ENCODE measurements at places on chromosomes 1 and 21.

GRCh38 chr1:86429835-86430234 lies 5.9 kb downstream of the CLCA2 start:
- H3K4me1 ChIP-seq = no peaks in the 10 kb centered on the region
- no peak overlapping the region for H3K4me3 ChIP-seq
- no peak for DNase-seq
- H3K27me3 ChIP-seq = peaks cover 2% of the 10 kb centered on the region
- H3K36me3 ChIP-seq = no peaks in the 10 kb centered on the region

DNA sequence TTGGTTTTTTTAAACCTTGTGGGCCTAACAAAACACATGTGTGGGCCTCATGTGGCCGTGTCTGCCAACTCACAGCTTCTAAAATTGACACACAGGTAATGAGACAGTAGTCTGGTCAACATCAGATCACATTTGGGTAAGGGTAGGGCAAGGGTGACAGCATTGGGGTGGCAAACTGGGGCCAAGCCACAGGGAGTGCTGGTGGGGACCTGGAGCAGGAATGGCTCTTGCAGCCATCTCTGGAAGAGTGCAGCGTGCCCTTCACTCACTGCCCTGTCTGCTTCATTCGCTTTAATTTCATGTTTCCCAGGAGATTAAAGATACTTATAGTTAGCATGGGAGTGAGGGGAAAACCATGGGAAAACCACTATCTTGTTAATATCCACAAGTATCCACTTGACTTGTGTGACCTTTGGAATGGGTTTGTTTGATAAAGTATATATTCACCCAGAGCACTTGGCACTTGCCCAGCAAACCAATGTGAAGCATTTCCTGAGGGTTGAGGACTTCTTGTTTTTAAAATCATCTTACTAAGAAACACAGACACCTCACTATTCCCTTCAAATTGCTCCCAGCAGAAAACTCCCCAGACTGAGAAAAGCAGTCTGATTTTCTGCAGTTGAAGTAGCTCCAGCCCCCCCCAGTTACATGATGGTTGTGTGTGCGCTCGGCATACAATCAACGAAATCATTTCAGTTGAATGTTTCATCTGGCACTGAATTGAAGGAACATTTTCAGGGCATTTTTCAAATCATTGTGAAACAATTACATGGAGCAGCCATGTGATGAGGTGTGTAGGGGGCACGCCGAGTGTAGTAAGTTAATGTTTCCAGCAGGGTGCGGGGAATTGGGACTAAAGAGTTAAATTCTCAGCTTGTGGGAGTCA lies 175.7 kb downstream of the VPS13D start:
- H3K27me3 ChIP-seq = no peaks in the 10 kb centered on the region
- H3K36me3 ChIP-seq = peaks cover 49% of the 10 kb centered on the region
- DNase-seq = no peak
- peaks cover 30% of the 10 kb centered on the region for H3K4me1 ChIP-seq

GRCh38 chr21:46109313-46110221 lies 11.7 kb downstream of the COL6A2 start:
- DNase-seq = peak; percentile 81
- H3K27ac ChIP-seq = no peak overlapping the region
- H3K4me1 ChIP-seq = peaks cover 5% of the 10 kb centered on the region
- no peak overlapping the region for H3K4me3 ChIP-seq
- peaks cover 36% of the 10 kb centered on the region for H3K36me3 ChIP-seq

- H3K4me1 ChIP-seq = no peaks in the 10 kb centered on the region
- no peak overlapping the region for H3K27ac ChIP-seq
- H3K27me3 ChIP-seq = peaks cover 19% of the 10 kb centered on the region
- H3K36me3 ChIP-seq = no peaks in the 10 kb centered on the region
- peak; percentile 57 for DNase-seq
These were observed 275.1 kb downstream of the PTPRU start for GRCh38 chr1:29511436-29511835.

- no peaks in the 10 kb centered on the region for H3K36me3 ChIP-seq
- H3K27ac ChIP-seq = peak overlapping the region; percentile 38
- H3K4me1 ChIP-seq = peaks cover 16% of the 10 kb centered on the region
- DNase-seq = no peak
- no peaks in the 10 kb centered on the region for H3K27me3 ChIP-seq
These were observed 52.9 kb downstream of the OSBPL9 start for GRCh38 chr1:51669816-51670215.

DNA sequence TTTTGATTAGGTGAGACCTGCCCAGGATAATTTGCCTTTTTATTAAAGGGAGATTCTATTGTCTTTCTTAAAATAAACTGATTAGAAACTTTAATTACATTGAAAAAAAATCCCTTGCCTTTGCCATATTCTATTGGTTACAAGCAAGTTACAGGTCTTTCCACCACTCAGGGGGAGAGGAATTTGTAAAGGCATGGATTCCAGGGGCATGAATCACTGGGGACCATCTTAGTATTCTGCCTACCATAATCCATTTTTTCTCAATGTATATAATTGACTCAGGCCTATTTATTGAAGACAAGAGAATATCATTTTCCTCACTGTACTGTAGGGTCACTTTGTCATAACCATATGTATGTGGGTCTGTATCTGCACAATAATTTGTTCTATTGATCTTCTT lies 124.3 kb upstream of the PDE4B start:
- H3K4me1 ChIP-seq = no peaks in the 10 kb centered on the region
- H3K27me3 ChIP-seq = peaks cover 39% of the 10 kb centered on the region
- peaks cover 4% of the 10 kb centered on the region for H3K36me3 ChIP-seq
- no peak overlapping the region for H3K27ac ChIP-seq
- no peak for DNase-seq

- H3K4me1 ChIP-seq = no peaks in the 10 kb centered on the region
- DNase-seq = no peak
- H3K27ac ChIP-seq = no peak overlapping the region
- no peaks in the 10 kb centered on the region for H3K36me3 ChIP-seq
- H3K4me3 ChIP-seq = no peak overlapping the region
These were observed 43.5 kb upstream of the IL12RB2 start for GRCh38 chr1:67264152-67264551.

DNA sequence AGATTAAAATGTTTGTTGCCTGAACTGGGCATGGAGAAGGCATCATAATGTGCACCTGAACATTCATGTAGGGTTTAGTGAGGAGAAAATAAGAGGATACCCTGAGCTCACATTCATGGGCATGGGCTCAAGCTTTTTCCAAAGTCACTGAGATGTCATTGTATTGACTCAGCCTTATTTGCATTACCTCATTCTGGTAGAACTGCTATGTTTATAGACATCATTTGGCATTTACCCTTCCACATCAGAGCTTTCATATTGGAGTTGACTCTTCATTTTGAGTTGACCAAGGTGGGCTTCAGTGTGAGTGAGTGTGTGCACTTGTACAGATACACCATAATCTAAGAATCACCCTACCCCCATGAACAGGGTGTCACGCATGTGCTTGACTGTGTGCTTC lies 143.2 kb downstream of the PBX1 start:
- no peaks in the 10 kb centered on the region for H3K36me3 ChIP-seq
- no peak overlapping the region for H3K27ac ChIP-seq
- H3K4me1 ChIP-seq = peaks cover 6% of the 10 kb centered on the region
- H3K4me3 ChIP-seq = no peak overlapping the region
- H3K27me3 ChIP-seq = no peaks in the 10 kb centered on the region

DNA sequence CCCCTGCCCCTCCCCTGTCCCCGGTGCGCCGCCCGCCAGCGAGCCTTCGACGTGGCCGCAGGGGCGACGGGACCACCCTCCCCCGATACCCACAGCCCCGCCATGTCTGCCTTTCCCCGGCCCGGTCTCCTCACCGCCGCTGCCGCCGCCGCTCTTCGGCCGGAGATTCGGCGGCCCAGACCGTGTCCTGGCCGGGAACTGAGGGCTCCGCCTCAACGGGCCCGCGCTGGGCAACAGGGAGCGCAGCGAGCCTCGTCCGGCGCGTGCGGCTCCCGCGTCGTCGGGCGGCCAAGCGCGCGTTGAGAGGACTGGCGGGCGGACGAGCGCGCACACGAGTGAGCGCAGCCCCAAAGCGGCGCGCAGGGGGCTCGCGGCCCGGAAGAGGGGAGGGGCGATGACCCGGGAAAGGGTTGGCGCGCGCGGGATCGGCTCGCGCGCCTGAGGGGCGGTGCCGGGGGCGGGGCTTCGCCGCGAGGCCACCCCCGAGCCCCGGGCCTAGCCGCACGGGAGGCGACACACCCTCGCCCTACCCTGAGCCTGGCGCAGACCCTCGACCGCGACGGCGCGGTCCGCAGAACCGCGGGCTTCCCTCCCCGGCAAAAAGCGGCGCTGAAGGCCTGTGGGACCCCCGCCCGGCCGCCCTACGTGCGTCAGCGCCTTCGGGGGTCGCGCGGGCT lies at the start of gene BTG3:
TSS of gene BTG3 (minus strand) at position 337 of the 677 bp plus-strand sequence. CDS start 3,757 bp downstream, outside the sequence.
- peak; percentile 92 for DNase-seq
- H3K27ac ChIP-seq = peak within 1 kb of the TSS; percentile 97
- H3K27me3 ChIP-seq = no peaks in the 10 kb centered on the region

- H3K36me3 ChIP-seq = peaks cover 2% of the 10 kb centered on the region
- H3K4me1 ChIP-seq = no peaks in the 10 kb centered on the region
- H3K27ac ChIP-seq = no peak overlapping the region
- peaks cover 28% of the 10 kb centered on the region for H3K27me3 ChIP-seq
- DNase-seq = no peak
- H3K4me3 ChIP-seq = no peak overlapping the region
These were observed 5.1 kb upstream of the HMGCS2 start for GRCh38 chr1:119773711-119774241.

GRCh38 chr1:64901663-64902062 lies 64.7 kb downstream of the JAK1 start:
- no peaks in the 10 kb centered on the region for H3K27me3 ChIP-seq
- DNase-seq = no peak
- H3K4me1 ChIP-seq = peaks cover 32% of the 10 kb centered on the region
- no peak overlapping the region for H3K4me3 ChIP-seq
- no peaks in the 10 kb centered on the region for H3K36me3 ChIP-seq
- H3K27ac ChIP-seq = no peak overlapping the region

- DNase-seq = no peak
- H3K4me3 ChIP-seq = no peak overlapping the region
- H3K27me3 ChIP-seq = no peaks in the 10 kb centered on the region
- H3K36me3 ChIP-seq = peaks cover 48% of the 10 kb centered on the region
- no peak overlapping the region for H3K27ac ChIP-seq
These were observed 18.2 kb downstream of the TEX38 start for GRCh38 chr1:46689897-46690296.

GRCh38 chr1:9559673-9560072 lies 20.4 kb downstream of the SLC25A33 start:
- H3K36me3 ChIP-seq = peaks cover 27% of the 10 kb centered on the region
- DNase-seq = no peak
- H3K27me3 ChIP-seq = no peaks in the 10 kb centered on the region
- H3K4me3 ChIP-seq = no peak overlapping the region

- DNase-seq = no peak
- no peak overlapping the region for H3K27ac ChIP-seq
- peaks cover 3% of the 10 kb centered on the region for H3K4me1 ChIP-seq
- H3K36me3 ChIP-seq = no peaks in the 10 kb centered on the region
These were observed 461.7 kb downstream of the PTPRU start for GRCh38 chr1:29698033-29698432.

DNA sequence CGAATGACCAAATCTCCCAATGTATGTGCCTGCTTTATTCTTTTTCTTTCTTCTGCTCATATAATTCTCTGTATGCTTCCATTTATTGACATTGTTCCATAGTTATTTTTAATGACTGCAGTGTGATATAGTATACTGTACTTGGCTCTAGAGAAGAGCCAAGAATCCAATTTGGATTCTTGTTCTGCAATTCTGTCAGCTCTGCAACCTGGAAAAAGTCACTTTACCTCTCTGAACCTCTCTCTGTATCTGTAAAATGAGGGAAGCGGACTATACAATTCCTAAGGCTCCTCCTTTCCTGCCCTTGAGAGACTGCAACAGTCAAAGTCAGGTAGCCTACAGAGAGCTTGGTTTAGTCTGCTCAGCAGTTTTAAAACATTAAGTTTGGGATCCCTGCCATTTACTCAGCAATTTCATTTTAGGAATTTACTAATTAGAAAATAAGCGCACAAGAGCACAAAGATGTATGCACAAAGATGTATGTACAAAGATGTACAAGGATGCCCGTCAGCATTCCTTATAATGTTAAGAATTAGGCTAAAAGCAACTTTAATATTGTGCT lies 14.7 kb downstream of the DNAJC16 start:
- H3K4me3 ChIP-seq = no peak overlapping the region
- no peak overlapping the region for H3K27ac ChIP-seq
- H3K27me3 ChIP-seq = no peaks in the 10 kb centered on the region
- peaks cover 4% of the 10 kb centered on the region for H3K4me1 ChIP-seq
- peaks cover 40% of the 10 kb centered on the region for H3K36me3 ChIP-seq

DNA sequence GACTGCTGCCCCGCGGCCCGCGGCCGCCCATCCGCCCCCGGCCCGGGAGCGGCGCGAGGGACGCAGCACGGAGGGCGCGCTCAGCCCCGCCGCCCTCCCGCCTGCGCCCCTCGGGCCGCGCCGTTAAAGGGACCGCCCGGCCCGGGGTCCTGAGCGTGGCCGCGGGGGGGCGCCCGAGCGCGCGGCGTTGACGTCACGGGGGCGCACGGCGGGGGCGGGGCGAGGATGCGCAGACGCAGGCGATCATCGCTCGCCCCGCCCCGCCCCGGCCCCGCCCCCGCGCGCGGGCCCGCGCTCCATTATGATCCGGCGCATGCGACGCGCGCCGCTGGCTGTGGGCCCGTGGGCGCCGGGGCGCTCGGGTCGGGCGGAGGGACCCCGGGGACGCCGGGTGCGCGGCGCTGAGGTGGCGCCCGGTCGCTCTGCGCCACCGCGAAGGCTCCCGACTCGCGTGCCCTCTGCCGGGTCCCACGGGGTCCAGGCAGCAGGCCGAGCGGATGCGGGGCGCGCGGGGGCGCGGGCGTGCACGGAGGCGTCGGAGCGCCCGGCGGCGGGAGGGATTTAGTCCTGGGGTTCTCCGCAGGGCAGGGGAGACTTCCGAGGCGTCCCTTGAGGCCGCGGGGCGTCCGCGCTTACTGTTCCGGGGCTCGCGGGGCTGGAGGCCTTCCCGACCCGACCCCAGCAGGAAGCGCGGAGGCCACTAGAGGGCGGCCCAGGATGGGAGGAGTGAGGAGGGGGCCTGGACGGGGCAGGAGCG lies at the start of gene DVL1:
TSS of gene DVL1 (minus strand) at position 163 of the 757 bp plus-strand sequence. CDS start 353 bp downstream, outside the sequence.
- H3K27ac ChIP-seq = peak within 1 kb of the TSS; percentile 56
- no peak for DNase-seq
- peaks cover 52% of the 10 kb centered on the region for H3K4me1 ChIP-seq
- H3K4me3 ChIP-seq = peak within 1 kb of the TSS; percentile 80
- no peaks in the 10 kb centered on the region for H3K27me3 ChIP-seq

- no peak overlapping the region for H3K27ac ChIP-seq
- no peaks in the 10 kb centered on the region for H3K27me3 ChIP-seq
- DNase-seq = no peak
- H3K4me1 ChIP-seq = no peaks in the 10 kb centered on the region
- peaks cover 53% of the 10 kb centered on the region for H3K36me3 ChIP-seq
These were observed 57.0 kb downstream of the SASS6 start for GRCh38 chr1:100075773-100076172.

Measured in osteocyte (in vitro differentiated cells).